ENCODE measurements at places on chromosomes 3 and 15.

GRCh38 chr3:189688262-189688661 is 57.1 kb downstream of the TP63 start:
- no peak for DNase-seq

DNA sequence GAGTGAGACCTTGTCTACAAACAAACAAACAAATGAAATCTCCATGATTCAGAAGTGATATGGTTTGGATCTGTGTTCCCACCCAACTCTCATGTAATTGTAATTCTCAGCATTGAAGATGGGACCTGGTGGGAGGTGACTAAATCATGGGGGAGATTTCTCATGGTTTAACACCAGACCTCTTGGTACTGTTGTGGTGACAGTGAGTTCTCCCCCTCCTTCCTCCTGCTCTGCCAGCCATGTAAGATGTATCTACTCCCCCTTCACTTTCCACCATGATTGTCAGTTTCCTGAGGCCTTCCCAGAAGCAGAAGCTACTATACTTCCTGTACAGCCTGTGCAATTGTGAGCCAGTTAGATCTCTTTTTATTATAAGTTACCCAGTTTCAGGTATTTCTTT is 438.4 kb upstream of the THBS1 start:
- no peak for DNase-seq

DNA sequence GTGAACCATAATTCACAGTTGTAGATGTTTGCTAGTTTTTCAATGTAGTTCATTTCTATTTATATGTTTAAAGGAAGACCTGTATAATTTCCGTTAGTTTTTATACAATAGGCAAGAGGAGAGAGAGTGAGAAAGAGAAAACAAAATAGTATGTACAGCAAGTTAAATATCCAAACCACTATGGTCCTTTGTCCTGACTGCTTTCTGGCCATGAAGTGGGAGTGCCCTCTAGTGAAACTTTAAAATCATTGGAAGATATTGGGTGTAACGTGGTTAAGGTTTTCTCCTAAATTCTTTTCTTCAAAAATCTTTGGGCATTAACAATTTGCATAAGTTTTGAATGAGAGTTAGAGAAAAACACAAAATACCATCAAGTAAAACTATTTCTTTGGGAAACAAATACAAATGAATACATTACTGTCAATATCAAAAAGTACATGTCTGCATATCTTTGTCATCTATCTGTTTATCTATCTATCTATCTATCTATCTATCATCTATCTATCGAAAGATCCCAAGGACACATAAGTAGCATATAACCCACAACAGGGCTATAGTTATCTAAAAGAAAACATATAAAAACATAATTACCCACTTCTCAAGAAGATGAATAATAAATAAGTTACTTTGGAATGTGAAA is 534.6 kb upstream of the ATP11B start:
- no peak for DNase-seq

DNA sequence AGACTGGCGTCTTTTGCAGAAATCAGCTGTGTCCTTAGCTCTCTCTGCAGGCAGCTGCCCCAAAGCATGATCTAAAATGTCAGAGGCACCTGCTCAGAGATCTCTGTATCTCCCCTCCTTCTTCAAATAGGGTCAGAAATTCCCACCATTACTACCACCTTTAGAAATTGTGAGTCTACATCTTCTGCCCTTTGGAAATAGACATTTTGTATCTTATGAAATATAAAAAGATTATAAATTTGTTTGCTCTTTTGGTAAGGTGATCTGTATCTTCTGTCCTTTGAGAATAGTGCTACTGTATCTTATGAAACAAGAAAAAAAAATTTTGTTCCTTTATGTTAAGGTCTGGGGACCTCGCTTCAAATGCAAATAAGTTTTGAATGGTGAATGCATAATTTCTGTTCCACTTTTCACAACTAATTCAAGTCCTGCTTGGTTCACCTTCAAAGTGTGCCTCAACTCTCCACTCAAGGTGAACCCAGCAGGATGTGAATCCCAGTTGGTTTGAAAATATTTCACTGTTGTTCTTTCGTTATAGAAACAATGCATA is 28.3 kb upstream of the GPD1L start:
- DNase-seq, result no peak

DNA sequence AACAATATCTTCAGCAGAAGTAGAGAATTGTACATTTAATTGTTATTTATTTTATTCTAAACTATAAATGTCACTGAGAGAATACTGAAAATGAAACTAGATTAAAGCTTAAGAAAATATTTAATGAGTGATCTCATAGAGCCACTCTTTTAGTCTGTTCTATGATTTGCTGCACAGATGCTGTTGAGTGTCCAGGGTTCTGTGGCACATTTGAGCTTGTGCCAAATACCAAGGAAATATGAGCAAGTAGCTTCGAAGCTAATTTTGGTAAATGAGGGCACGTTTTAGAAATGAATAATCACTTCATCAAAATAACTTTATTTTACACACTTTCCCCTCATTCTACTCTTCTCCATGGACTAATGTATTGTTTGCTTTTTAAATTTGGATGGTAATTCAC is 53.6 kb upstream of the THRB start:
- no peak for DNase-seq

DNA sequence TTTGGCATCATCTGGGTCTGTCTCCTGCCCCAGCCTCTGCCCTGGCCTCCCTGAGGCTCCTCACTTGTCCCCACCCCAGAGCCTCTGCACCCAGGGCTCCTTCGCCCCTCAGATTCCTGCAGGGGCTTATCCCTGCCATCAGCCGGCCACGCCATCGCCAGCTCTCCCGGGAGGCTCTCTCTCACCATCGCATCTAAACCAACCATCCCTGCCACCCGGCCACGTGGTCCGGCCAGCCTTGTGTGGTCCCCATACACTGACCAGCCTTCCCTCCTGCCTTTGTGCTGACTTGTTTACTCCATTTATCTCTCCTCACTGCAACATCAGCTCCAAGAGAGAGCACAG is 134.3 kb upstream of the IQSEC1 start:
- no peak for DNase-seq

GRCh38 chr3:66256806-66257205 is 36.0 kb downstream of the SLC25A26 start:
- DNase-seq, result peak; percentile 2

DNA sequence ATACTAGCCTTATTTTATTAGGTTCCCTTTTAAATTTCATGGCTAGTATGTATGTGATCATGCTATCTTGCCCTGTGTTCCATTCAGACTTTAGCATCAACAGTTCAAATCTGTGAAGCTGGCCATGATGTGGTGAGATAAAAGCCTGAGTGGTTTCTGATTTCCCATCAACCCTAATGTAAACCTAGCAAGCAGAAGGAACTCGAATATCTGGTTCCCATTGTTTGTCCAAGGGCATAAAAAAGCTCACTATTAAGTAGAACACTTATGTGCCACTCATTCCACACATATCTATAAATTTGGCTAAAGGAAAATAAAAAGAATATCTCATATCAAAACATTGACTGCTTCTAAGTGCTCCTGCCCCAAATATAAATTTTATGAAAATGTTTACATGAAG is 311.7 kb downstream of the CADM2 start:
- no peak for DNase-seq

DNA sequence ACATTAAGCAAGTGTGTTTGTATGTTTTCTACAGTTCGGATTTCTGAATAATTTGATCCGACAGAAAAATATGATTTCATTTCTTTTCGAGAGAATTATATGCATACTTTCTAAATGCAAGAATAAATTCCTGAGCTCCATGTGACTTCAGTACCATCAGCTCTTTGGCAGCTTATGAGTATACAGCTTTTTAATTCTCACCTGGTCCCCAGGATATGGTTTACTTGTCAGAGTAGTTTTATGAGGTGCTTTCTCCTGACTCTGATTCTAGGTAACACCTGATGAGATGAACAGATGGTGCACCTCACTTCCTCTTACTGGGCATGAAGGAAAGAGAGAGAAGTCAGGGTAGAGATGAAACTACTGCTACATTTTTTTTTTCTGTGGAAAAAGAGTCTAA is 3.1 kb downstream of the HGD start:
- DNase-seq, result no peak

- no peak for DNase-seq
Measured at GRCh38 chr15:44084770-44085169, 110.3 kb downstream of the FRMD5 start.

GRCh38 chr3:28053759-28054158 is 187.7 kb upstream of the CMC1 start:
- no peak for DNase-seq

GRCh38 chr3:161274691-161275298 is 53.7 kb downstream of the NMD3 start:
- peak; percentile 49 for DNase-seq

Measured in inflammatory macrophage treated with lipopolysaccharide for 4 hours (primary cell).